ENCODE measurements at places on chromosomes 4 and X.

DNA sequence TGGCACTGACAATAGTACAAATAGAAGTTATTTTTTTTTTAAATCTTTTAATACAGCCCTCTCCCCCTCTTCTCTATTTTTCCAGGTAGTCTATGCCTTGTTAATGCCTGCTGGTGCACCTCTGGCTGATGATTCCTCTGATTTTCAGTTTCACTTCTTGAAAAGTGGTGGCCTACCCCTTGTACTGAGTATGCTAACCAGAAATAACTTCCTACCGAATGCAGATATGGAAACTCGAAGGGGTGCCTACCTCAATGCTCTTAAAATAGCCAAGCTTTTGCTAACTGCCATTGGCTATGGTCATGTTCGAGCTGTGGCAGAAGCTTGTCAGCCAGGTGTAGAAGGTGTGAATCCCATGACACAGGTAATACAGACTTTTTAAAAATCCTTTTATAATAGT is 99.1 kb downstream of the USP9X start:
- DNase-seq: no peak

- DNase-seq: no peak
These were observed 81.3 kb downstream of the SNX25 start for GRCh38 chr4:185290656-185291055.

DNA sequence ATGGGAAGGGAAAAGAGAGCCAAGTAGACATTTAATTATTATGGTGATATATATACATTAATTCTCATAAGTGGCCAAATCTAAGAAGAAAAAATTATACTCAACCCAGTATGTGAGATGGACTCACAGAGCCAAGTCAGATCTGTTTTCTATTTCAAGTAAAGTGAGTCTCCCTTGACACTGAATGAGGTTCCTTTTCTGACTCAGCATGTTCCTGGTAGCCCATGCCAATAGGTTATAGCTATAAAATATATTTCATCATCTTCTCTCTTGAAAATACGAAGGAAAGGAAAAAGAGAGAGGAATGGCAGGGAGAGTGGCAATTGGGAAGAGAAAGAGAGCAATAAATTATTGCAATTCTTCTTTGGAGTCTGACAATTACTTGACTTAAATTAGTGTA is 68.8 kb upstream of the GRIA2 start:
- no peak for DNase-seq

GRCh38 chr4:183098019-183098722 is 886 bp upstream of the WWC2 start:
- DNase-seq: no peak

DNA sequence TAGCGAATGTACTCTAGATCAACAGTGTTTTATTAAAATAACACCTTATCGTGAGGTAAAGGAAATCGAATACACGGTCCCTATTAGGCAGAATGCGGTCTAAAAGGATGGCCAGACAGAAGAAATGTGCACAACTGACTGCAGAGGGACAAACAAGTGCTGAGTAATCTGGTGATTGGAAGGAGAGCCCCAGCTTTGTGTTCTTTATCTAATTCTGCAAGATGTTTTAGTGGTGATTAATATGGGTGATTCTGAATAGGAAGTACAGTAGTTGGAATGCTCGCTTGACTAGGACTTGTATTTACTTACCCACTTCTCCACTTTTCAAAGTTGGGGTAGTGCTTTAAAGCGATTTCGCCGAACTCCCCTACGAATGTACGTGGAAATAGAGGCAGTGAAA is 1.2 kb downstream of the WDR44 start:
- no peak for DNase-seq

- DNase-seq: no peak
These were observed 10.9 kb upstream of the EXOSC9 start for GRCh38 chr4:121789960-121790829.

DNA sequence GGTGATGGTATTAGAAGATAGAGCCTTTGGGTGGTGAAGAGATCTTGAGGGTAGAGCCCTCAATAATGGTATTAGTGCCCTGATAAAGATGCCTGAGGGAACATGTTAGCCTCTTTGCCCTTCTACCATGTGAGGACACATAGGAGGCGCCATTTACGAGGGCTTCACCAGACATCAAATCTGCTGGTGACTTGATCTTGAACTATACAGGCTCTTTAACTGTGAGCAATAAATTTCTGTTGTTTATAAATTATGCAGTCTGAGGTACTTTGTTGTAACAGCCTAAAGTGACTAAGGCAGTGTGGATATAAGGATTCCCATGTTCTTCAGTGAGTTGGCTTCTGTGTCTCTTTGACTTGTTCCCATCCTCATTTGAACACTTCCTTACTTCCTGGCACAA is 11.8 kb downstream of the MOB1B start:
- DNase-seq: no peak

GRCh38 chr4:156781852-156782251 is 189.7 kb downstream of the PDGFC start:
- no peak for DNase-seq

- no peak for DNase-seq
These were observed 150.3 kb downstream of the RELL1 start for GRCh38 chr4:37535872-37536271.

- DNase-seq: no peak
These were observed 18.3 kb downstream of the NLGN3 start for GRCh38 chrX:71162981-71163380.

GRCh38 chr4:153663667-153664066 is 20.4 kb upstream of the TLR2 start:
- no peak for DNase-seq

DNA sequence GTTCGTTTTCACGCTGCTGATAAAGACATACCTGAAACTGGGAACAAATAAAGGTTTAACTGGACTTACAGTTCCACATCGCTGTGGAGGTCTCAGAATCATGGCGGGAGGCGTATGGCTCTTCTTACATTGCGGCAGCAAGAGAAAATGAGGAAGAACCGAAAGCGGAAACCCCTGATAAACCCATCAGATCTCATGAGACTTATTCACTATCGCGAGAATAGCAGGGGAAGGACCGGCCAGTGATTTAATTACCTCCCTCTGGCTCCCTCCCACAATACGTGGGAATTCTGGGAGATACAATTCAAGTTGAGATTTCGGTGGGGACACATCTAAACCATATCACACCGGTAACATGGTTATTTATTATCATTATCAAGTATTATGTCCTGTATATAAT is 2204.5 kb downstream of the ARAP2 start:
- DNase-seq: no peak

DNA sequence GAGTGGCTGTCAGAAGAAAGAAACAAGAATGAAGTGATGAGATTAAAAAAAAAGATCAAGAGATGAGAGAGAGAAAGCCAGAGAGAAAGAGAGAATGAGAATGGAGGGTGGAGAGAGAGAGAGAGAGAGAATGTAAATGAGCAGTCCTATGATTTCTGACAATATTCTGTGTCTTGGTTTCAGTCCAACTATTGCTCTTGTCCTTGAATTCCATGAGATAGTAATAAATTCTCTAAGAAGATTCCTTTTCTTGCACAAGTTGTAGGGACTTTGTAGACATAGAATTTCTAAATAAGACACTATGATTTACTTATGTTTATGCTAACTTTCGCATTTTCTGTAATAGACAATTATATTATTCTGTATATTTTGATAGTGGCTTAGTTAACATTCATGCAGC is 149.6 kb upstream of the CTSO start:
- DNase-seq: no peak

DNA sequence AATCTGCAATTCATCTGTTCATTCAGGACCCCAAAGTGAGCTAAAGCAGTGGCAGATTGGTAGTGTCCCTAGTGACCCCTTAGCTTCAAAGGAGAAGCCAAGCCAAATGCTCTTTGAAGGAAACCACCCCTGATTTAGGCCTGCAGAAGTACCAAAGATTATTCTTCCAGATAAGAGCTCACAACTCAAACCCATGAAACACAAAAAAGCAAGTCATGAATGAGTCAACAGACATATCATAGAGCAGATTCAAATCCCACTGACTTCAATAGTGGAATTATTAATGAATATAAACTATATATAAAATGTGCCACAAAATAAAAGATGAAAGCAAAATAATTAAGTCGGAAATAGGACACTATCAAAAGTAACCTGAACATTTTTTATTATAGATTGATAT is 197.6 kb downstream of the SCFD2 start:
- DNase-seq: no peak

DNA sequence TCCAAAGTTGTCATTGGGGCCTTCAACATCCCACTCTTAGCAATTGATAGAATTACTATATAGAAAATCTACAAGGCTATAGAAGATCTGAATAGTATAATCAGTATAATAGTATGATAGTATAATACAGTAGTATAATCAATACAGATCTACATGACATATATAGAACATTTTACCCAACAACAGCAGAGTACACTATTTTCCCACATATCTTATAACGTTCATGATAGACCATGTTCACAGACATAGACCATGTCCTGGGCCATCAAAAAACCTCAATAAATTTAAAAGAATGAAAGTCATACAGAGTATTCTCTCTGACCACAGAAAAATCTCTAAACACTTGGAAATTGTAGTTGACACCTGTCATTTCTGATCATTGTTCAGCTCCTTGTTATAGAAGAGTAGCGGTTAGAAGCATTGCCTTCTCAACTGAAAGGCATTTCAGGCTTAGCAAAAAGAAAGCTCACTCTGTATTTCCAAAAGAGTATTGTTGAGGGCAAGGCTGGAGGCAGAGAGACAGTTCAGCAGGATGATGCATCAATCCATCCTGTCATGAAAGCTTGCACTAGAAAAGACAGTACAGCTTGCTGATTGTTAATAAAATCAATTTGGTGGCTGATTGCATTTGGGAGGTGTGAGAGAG is 38.8 kb upstream of the ARMCX5 start:
- DNase-seq: no peak

DNA sequence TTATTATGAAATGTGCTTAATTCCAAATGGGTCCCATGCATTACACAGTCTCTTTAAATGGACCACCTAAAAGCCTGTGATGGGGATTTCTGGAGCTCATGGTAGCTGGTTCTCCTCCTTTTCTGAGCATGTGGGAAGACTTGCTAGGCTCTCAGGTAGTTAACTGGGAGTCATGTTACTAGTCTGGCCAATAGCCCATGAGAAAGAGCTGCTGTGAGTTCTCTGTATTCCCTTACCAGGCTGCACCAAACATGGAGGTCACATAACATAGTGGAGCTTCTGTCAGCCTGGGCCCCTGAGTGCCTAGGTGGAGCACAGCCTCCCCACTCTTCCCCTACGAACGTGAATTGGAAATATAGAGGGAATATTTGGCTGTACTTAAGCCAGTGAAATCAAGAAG is 198.4 kb downstream of the MAML3 start:
- no peak for DNase-seq

- no peak for DNase-seq
These were observed 98.4 kb downstream of the ZNF827 start for GRCh38 chr4:145840162-145840768.

- no peak for DNase-seq
These were observed 225.4 kb downstream of the PTTG2 start for GRCh38 chr4:38185406-38186144.

DNA sequence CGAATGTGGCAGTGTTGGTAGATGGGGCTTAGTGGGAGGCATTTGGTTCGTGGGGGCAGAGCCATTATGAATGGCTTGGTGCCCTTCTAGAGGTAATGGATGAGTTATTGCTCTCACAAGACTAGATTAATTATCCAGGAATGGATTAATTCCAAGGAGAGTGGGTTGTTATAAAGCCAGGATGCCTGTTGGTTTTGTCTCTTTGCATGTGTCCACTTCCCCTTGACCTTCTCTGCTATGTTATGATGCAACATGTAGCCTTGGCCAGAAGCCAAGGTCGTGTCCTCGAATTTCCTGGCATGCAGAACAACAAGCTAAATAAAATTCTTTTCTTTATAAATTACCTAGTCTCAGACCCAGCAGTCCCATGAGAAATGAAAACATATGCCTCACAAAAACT is 111.2 kb upstream of the PLS3 start:
- no peak for DNase-seq

- DNase-seq: no peak
These were observed 8.0 kb upstream of the PRDX4 start for GRCh38 chrX:23659339-23659738.

GRCh38 chr4:174404677-174405076 is 117.6 kb downstream of the HPGD start:
- no peak for DNase-seq

DNA sequence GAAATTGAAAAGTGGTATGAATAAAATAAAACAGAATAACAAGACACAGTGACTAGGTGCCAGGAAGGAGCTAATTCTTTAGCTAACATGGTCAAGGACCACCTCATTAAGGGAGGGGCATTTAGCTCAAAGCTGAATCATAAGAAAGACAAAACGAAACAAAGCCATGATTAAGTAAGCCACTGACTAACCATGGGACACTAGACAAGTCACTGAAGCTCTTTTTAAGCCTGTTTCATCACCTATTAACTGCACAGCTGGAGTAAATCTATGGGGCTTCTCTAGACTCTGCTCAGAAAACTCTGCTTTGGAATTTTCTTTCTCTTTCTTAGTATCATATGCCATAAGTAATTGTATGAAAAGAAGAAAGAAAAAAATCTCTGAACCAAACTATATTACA is 49.8 kb upstream of the C1QTNF7 start:
- DNase-seq: no peak

- no peak for DNase-seq
These were observed 24.2 kb upstream of the PGRMC2 start for GRCh38 chr4:128311659-128312403.

GRCh38 chr4:3819210-3819919 is 53.2 kb downstream of the ADRA2C start:
- DNase-seq: no peak

DNA sequence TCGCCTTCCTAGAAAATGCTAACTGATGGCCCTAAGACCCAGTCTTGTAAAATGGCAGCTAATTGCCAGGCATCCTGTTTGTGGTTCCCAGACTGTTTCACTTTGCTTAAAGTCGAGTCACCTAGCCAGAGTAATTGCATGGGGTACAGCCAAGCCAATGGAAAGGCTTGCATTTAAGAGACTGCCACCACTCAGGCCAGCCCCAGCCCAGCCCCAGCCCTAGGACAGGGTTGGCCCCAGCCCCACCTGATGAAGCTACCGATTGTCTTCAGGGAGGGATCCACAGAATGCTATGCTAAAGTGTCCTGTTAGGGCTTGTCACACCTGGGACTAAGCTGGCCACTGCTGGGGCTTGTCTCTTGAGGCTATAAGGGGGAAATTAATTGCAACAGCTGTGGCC is 194.6 kb upstream of the KLF3 start:
- no peak for DNase-seq

DNA sequence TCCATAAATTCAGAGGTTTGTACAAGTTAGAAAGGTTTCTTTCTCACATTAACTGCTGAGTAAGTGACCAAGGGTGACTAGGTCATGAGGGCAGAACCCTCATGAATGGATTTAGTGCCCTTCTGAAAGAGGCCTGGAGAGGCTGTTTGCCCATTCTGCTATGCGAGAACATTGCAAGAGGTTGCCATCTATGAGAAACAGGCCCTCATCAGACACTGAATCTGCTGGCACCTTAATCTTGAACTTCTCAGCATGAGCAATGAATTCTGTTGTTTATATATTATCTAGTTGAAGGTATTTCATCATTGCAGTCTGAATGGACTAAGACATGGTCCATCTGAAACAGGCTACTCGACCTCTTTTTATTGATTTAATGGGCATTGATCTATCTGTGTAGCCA is 96.2 kb upstream of the GPRIN3 start:
- DNase-seq: no peak

Measured in stimulated activated CD4-positive, alpha-beta T cell treated with anti-CD3 and anti-CD28 coated beads, Interleukin-1b, Interleukin-23, amount 100 ng/mL, for 1 hour (primary cell).